DMS 273 treated with DMSO at 0.1 percent for 48 hours (cell line): ENCODE measurements at places on chromosomes 1 and 21.

DNA sequence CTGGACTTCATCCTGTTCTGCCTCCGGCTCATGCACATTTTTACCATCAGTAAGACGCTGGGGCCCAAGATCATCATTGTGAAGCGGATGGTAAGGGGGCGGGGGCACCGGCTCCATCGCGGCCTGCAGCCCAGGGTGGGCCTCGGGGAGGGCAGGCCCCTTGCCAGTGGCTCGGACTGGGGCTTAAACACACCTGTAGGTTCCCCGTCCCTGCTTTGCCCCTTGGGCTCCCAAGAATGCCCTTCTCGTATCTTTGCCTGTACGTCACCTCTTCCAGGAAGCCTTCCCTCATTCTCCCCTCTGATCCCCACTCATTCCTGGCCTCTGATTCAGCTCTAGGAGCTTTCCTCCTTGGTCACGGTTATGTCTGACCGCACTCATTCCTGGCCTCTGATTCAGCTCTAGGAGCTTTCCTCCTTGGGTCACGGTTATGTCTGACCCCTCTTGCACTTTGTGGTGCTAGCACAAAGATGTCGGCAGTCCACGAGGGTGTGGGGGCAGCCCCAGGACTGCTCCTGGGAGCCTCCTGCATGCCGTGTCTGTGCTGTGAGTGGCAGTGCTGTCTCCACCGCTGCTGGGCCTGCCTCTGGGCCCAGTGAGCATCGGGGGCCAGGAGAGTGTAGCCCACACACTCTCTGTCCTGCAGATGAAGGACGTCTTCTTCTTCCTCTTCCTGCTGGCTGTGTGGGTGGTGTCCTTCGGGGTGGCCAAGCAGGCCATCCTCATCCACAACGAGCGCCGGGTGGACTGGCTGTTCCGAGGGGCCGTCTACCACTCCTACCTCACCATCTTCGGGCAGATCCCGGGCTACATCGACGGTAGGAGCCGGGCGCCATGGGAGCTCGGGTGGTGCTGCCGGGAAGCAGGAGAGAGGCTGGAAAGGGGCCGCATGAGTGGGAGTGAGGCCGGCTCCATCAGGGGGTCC is 49.1 kb upstream of the LRRC3 start:
- DNase-seq, result no peak

DNA sequence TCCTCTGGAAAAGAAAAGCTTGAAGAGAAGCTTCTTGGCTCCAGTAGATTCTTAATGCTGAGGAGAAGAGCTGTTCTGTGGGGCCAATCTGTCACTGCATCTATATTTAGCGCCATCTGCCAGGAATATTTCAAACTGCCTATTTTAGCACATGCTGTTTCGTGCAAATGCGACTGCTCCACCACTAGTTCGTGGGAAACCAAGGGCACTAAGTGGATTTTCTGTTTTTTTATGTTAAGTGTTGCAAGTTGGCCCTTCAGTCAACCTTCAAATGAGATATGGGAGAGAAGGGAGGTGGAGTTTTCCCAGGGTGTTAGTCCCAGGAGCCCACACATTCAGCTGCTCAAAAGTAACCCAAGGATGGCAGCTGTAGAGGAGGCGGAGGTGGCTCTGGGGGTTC is 91.9 kb downstream of the TSEN15 start:
- DNase-seq, result peak; percentile 93

DNA sequence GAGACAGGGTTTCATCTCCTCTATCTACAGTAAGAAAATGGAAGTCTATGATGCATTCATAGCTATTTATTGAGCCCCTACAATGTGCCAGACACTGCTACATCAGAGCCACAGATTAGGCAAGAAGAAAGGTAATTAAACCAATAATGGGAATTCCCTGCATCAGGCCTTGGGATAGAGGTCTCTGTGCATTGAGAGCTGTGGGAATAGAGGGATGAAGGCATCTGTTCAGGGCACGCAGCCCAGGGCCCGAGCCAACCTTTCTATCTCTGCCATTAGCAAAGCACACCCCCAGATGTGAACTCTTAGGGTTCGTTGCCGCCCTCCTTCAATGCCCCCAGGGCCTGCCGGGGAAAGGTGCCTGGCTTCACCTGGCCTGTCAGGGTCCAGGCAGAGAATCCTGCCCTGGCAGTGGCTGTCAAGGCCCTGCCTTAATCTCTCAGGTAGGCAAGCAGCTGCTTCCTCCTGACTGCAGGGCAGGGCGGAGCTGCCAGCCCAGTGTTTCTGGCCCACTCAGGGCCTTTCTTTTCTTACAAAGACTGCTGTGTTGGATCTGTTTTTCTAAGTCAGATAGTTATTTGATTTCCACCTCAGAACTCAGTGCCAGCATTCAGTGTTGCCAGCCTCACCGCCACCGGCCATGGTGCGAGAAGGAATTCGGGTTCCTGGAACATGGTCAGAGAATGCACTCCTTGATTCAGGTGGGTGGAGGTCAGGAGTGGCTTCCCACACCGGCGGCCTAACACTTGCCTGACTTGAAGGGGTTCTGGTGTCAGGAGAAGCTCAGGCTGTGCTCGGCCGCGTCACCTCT is 76.1 kb downstream of the PGM1 start:
- no peak for DNase-seq

GRCh38 chr1:76622774-76623528 is 244.3 kb upstream of the ST6GALNAC5 start:
- no peak for DNase-seq

DNA sequence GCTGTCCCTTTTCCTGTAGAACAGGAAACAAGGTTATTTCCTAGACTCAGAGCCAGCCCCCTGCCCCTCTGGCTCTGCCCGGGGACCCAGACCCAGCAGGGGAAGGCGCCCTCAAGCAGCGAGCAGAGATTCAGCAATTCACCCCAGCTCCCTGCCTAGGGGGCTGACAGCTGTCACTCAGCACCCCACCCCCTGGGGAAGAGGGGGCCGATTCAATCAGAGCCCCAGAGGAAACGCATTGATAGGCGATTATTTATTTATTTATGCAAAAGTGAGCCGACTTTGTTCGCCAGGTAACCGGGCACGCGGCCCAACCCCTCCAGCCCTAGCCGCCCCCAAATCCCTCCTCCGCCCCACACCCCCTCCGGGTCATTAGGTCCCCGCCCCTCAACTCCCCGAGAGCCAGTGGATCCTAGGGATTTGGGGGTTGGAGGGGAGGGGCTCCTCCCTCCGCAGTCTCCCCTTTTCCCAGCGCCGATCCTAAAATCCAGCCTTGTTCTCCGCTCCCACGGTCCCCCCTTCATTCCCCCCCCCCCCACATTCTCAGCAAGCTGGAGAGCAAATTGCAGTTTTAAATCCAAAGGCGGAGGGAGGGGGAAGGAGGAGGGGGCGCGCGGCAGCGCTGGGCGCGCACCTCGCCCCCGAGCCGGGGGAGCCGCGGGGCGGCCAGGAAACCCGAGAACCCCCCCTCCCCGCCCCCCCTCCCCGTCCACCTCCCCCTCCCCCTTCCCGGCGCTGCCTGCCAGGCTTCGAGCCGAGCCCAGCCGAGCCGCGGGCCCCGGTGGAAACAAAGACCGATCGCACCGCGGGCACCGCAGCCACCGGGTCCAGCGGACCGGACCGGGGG is 1.3 kb downstream of the AHDC1 start:
- no peak for DNase-seq
